ENCODE measurements at places on chromosomes 2 and 18. TPM values are rescaled to one million over a fixed set of nuclear protein-coding genes. Genes with fewer than 3 reads are reported as not detected.

Gene SMAD7
- total RNA-seq: 20.0 TPM

Gene NETO1
- not detected for total RNA-seq

Gene MFSD2B
- 0.23 TPM for total RNA-seq

- no peak for DNase-seq
These were observed 93.0 kb downstream of the MAPRE2 start for GRCh38 chr18:35134190-35134730.

DNA sequence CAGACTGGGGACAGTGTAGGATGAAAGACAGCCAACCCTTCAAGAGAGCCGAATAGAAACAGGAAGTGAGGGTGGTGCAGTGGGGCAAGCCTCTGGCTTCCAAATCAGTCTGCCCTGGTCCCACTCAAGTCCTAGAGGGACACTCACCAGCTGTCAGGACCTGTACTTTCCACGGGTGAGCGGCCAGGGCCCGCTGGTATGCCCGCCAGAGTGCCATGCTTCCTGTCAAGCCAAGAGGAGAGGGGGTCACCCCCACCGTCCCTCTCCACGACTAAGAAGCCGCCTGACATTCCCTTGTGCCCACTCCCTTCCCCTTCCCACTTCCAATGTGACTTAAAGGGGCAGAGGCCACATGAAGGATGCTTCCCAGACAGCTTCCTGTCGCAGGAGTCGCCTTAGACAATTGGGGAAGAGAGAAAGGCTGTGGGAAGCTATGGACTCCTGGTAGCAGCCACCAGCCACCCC is 564 bp downstream of the MPV17 start:
- DNase-seq: no peak

DNA sequence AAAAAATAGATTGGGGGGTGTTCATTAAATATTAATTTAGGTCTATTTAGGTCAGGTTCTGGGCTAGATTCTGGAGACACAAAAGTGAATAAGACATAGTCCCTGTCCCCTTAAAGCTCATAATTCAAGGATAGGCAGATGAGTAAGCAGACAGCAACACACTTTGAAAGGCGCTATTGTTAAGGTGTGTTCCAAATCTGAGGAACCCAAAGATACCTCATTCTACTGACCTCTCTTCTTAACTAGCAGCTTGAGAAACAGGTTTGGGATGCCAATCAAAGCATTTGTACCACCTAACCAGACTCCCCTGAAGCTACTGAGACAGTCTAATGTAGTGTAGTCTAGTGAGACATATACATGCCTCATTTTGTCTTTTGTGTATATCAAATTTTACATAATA is 34.8 kb downstream of the SEMA4F start:
- no peak for DNase-seq

DNA sequence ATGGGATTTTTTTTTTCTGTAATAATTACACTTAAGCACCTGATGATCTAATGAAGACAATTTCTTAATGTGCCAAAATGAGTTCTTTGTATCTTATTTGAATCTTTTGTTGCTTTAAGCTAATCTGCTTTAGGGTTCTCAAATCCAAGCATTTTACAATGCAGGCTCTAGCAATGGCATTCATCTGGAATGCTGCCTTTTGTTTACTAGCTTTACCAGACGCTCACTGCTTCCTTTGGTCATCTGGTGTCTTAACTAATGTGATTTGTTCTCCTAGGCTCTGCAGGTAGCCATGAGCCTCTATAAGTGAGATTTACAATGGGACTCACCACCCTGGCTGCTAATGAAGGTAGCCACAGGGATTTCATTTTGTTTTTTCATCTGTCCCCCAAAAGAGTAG is 100.3 kb downstream of the GREB1L start:
- no peak for DNase-seq

DNA sequence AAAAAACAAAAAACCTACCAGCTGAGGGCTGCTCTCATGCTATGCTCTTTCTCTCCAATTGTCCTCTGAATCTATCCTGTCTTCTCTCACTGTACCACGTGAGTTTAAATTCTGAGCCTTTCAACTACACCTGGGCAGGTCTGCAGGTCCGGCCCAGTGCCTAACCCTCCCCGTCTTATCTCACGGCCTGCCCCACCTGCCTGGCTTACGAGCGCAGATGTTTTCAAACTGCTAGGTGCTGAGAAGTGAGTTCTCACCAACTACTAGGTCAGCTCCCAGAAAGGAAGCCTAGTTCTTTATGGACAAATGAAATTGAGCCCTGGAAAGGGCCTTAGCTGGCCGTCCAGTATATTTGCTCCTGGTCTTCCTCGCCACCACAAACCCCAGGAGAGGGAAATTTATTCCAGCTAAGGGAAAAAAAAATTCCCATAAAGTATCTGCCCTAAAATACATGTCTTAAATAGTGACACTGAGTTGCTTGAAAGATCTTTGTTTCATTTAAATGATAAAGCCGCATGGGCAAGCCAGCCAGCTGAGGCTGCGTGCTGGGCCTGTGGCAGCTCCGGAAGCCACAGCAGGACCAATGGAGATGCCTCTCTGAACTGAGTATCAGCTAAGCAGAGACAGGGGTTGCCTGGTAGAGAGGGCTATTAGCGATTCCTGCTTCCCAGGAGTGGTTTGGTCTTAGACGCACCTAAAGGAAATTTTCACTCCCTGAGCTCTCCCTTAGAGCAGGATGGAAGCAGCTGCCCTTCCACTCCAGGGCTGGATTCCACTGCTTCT is 92.5 kb upstream of the NCK2 start:
- peak; percentile 37 for DNase-seq

GRCh38 chr2:229407170-229407569 is 136.1 kb upstream of the PID1 start:
- peak; percentile 91 for DNase-seq

DNA sequence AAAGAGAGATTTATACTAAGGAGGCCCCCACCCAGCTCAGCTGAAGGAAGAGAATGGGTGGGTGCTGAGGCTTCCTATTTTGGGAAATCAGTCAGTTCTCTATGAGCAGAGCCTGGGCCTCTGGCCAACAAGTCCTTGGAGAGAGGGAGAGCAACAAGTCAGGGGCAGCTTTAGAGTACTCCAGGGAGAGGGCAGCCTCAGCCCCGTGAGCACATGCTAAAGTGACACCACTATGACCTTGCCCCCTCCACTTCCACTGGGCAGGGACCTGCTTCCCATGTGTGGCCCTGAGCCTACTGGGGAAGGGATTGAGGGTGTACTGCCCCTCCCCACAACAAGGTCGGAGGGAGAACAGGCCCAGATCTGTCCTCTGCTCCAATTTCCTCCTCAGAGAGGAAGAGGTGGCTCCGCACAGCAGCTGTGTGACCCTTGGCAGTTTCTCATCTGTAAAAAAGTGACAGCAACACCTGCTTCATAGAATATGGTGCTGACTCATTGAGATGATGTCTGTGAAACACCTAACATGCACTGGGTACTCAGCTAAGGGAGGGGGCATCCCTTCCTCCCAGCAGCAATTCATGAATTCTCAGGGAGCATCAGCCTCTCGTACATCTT is 72.9 kb downstream of the CLHC1 start:
- DNase-seq: no peak

GRCh38 chr2:174395969-174396630 is 570 bp downstream of the SCRN3 start:
- DNase-seq: no peak

Measured in mucosa of gallbladder (tissue), 1 donor.